ENCODE measurements at places on chromosomes 7 and 10.

GRCh38 chr7:65463184-65463583, 89.5 kb downstream of the ZNF92 start:
- no peak for DNase-seq

DNA sequence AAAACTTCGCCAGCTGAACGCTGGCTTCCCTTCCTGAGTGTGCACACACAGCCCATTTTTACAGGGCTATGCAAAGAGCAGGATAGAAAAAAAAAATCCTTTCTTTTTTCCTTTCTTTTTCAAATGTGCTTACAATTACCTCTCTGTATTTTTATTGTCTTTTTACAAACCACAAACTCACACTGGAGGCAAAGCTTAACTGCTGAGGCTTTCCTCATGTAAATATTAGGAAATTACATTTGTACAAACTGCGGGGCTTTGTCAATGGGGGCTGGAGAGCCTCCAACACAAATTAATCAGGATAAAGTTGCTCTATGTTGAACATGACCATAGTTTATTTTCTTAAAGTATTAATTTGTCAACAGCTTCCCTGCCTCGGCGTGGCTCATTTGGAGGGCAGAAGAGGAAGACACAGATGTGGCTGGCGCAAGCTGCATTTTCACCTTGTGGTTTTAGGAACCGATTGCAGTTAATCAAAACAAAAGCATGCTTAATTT, 411.7 kb upstream of the MKI67 start:
- DNase-seq, result no peak

- DNase-seq, result no peak
Measured at GRCh38 chr7:157012113-157012547, 1.7 kb upstream of the MNX1 start.

- DNase-seq, result no peak
Measured at GRCh38 chr7:132656846-132657776, 80.8 kb upstream of the PLXNA4 start.

DNA sequence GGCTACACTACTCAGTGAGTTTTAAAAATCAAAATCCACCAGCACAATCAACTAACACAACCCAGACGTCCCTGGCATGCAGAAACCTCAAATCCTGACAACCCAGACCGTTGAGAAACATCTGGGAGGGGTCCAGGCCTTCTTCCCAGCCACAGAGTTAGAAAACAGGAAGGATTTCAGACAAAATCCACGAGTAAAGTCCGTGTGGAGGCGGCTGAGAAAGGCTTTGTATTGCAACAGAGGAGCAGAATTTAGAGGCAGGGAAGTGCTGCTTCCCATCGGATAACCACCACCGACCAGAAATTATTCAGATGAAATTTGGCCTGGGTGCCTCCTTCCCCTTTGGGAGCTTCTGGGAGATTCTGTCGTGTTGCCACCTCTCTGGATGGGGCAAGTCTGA, 61.5 kb downstream of the TNS3 start:
- DNase-seq, result no peak

DNA sequence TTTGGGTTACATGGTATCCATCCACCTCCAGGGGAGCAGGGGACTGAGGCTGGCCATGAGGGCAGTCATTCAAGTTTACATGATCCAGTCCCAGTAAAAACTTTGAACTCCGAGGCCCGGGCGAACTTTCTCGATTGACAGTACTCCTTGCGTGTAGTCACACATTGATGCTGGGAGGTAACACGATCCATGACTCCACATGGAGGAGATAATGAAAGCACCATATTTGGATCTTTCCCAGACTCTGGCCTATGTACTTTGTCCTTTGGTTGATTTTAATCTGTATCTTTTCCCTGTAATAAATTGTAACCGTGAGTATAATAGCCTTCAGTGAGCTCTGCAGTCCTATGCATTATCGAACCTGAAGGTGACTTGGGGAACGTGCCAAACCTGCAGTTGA, 401.6 kb downstream of the KCNMA1 start:
- DNase-seq, result no peak

GRCh38 chr10:35643151-35644049, 1.3 kb upstream of the FZD8 start:
- DNase-seq, result no peak
